ENCODE measurements at places on chromosomes 5 and 9.

GRCh38 chr5:174759091-174759490 is 34.7 kb downstream of the MSX2 start:
- no peak for DNase-seq

DNA sequence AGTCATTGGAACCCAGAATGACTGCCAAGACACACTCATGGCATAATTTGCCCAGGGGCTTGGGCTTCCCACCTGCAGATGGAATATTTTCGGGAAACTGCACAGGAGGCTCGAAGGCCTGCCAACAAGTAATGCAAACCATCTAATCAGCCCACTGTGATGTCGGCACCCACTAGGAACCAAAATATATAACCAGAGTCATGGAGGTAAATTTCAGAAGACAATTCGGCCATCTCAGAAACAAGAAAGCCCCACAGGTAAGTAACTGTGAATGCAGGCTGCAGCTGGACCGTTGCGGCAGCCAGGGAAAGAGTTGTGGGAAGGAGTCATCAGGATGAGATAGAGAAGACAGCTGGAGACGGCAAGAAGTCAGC is 264.4 kb downstream of the SYK start:
- no peak for DNase-seq

GRCh38 chr5:104178829-104179456 is 616.4 kb upstream of the NUDT12 start:
- DNase-seq = peak; percentile 22

- DNase-seq = peak; percentile 30
Observed at GRCh38 chr5:142325725-142326479, 1.1 kb upstream of the SPRY4 start.

DNA sequence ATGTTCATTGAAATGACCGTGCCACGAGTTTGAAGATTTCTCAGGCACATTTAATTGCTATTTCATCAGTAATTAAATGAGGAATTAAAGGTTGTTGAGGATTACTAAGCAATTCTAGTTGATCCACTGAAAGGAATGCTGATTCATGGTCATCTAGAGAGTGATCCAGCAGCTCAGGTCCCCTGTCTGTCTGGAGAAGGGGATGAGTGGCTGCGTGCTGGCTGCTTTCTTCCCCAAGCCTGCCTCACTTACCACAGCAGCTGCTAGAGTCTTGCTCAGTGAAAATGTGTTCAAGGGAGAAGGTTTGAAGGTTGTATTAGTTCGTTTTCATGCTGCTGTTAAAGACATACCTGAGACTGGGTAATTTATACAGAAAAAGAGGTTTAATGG is 7.8 kb upstream of the TGFBI start:
- DNase-seq = no peak

DNA sequence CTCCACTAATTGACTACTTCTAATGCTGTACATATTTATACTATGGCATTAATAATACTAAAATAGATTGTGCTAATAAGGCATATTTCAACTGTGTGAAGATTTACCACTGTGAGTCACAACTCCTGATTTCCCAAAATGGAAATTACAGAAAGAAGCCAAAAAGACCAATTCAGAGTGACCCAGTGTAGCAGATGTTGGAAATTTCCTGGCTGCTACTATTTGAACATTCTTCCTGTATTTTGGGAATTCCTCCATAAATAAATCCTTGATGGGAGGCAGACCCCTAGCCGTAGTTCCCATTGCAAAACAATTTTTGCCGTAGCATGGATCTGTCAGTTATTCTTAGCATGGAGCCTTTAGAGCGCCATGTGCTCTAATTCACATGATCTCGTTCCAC is 11.4 kb upstream of the PRUNE2 start:
- DNase-seq = no peak

- DNase-seq = no peak
Observed at GRCh38 chr9:13786131-13786530, 506.6 kb upstream of the MPDZ start.

DNA sequence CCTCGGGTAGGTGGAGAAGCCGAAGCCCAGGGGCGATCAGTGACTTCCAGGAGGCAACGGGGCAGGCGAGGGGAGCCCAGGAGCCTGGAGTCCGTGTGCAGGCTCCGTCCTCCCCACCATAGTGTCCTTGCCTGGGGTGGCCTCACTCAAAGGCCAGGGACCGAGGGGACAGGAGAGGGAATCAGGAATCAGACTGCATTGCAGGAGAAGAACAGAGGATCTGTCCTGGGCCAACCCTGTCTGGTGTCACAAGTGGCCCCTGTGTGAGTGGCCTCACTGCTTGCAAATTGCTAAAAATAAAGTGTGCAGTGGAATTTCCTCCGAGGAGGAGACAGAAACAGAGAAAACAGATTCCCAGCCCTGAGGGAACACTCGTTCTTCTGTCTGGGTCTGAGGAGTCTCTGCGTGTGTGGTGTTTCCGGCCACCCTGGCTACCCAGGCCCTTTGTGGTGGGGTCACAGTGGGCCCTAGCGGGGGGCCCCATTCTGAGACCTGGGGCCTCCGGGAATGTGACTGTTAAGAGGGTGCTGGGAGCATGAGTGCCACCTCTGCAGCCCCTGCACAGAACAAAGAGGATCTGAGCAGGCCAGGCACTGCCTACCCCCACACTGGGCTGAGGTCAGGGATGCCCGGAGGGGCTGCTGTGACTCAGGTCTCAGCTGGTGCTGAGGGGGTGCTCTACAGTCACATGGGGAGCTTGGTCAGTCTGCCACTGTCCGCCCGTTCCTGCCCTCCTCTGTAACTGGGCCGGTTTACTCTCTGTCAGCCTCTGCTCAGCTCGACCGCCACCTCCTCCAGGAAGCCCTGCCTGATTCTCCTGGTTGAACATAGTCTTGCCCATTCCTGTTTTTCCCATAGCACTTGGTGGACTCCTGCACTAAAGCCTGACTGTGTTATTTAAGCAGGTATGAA is 7.4 kb downstream of the TRAF1 start:
- no peak for DNase-seq

DNA sequence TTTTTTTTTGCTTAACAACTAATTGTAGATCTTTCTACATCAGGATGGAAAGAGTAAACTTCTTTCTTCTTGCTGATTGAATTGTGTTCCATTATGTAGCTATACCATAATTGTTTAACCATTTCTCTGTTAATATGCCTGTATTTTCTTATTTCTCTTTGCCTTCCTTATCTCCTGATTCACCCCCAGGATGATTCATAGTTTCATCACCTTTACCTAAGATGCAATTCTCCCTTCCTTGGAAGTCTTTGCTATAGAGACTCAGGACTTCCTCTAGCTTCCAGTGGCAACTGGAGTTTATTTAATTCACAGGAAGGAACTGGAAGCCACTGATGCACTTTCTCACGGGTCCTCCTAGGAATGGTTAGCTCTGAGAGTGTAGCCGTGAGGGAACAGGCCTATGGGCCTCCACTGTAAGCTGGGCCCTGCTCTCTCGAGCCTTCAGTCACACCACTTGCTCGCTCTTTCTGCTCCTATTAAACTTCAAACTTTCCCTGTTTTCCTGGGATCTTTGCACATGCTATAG is 83.1 kb downstream of the FGF1 start:
- no peak for DNase-seq

GRCh38 chr5:82150559-82150958 is 127.6 kb downstream of the RPS23 start:
- DNase-seq = no peak

- DNase-seq = no peak
Observed at GRCh38 chr9:84310883-84311282, 29.7 kb downstream of the SLC28A3 start.

- no peak for DNase-seq
Observed at GRCh38 chr5:107858324-107858723, 187.6 kb upstream of the EFNA5 start.

GRCh38 chr5:100520348-100520747 is 14.8 kb upstream of the FAM174A start:
- no peak for DNase-seq

DNA sequence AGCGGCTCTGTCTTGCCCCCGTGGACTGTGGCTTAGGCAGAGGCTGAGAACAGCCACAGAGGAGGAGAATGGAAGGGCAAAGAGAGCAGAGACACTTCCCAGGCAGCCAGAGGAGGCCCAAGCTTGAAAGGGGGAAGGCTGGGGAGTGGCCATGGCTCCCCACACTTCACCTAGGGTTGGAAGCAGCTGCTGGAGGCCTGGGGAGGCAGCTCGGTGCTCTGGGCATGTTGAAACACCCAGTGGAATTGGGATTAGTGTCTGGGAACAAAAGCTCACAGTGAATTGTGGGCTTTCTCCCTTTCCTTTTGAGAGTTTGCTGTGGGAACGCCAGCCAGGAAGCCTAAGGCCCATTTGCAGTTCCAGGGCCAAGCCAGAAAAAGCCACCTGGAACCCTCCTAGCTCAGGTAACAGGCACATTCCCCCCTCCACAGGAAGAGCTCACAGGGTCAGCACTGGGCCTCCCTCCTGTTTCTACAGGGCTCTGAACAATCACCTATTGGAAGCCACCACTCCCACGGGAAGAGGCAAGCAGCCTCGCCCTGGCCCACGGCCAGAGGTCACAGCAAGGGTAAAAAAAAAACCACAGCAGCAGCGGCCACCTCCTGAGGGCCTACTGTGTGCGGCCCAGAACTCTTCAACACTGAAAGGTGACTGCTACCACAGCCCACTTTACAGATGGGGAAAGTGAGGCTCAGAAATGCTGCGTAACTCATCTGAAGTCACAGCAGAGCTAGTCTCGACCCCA is 20.2 kb downstream of the EEIG1 start:
- no peak for DNase-seq

DNA sequence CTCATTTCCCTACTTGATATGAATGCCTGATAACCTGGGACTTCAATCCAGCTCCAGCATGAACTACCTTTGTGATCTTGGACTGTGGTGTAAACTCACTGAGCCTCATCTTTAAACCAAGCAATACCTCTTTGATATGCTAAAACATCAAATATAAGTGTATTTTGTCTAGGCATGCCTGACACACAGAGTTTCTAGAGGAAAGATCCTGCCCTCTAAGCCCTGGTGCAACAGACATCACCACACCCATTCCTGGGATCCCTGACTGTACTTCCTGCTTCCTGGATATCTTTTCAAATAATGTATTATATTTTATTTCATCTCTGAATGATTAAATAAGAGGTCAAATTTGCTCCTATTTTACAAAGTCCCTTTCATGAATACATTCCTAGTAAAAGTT is 55.8 kb downstream of the ANXA2R start:
- DNase-seq = no peak

- no peak for DNase-seq
Observed at GRCh38 chr5:73032635-73033034, 76.8 kb downstream of the FCHO2 start.

DNA sequence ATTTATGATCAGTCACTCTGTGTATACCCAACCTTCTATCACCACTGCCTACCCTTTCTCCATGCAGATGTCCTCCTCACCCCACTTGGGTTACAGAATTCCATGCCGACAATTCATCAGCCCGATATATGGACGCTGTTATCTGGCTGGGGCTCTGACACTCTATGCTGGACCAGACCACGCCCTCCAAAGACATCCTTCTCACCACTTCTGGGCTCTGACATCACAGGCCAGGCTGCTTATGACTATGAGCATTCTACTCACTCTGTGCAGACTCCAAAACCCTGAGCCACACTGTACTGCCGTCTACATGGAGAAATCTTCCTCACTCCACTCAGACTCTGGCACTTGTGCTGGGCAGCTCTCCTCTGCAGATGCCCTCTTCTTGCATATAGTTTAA is 7.6 kb upstream of the AK3 start:
- no peak for DNase-seq

DNA sequence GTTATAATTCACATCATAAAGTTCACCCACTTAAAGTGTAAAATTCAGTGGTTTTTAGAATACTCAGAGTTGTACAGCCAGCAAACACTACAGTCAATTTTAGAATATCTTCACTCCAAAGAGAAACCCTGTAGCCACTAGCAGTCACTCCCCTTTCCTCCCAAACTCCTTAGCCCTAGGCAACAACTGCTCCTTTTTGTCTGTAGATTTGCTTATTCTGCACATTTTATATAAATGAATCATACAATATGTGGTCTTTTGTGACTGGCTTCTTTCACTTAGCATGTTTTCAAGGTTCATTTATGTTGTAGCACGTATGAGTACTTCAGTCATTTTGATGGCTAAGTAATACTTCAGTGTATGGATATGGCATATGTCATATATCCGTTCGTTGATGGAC is 38.7 kb downstream of the TGFBR1 start:
- no peak for DNase-seq

DNA sequence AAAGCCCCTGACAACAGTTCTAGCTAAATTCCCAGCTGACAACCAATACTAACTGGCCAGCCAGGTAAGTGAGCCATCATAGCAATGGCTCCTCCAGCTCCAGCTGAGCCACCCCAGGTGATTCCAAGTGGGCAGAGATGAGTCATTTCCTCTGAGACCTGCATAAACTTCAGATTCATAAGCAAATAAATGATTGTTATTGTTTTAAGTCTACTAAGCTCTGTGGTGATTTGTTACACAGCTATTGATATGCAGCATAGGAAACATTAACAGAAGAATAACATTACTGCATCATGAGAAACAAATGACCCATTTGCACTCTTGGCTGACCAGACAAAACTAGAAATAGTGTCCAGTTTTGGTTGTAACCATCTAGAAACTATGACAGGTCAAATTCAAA is 60.3 kb downstream of the TTC39B start:
- DNase-seq = no peak

DNA sequence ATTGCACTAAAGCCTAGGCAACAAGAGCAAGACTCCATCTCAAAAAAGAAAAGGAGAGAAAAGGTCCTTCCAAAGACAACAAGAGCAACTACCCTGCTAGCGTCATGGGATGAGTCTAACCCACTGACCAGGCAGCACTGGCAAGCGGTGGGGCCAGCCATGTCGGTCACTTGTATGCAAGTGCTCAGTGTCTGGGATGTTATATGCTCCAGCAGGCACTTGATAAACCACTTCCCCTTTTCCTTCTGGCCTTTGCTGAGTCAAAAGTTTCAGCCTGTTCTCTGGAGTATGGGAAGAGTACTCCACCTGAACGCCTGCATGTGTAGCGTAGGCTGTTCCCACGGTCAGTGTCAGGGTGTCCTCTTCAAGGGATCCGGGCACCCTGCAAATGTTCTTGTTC is 9.2 kb upstream of the MXD3 start:
- no peak for DNase-seq

DNA sequence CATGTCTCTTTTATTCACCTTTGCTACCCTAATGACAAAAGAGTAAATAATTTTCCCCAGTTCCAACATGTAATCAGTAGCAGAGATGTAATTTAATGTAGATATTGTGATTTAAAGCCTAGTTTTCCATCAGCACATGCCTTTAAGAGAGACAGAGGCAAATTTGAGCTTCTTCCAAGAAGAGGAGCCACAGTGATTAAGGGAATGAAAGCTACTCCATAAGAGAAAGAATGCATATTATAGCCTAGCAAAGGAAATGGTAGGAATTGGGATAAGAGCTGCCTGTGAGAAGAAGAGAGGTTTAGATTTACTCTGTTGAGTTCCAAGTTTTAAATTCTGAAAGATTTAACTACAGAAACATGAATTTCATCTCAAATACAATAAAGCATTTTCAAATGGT is 591.0 kb upstream of the DMAC1 start:
- no peak for DNase-seq

Measured in activated CD8-positive, alpha-beta T cell treated with anti-CD3 and anti-CD28 coated beads, Interleukin-2, amount 10 ng/mL, durations not matched to agents 7 days and 5 days (primary cell).